ENCODE measurements at places on chromosomes 13 and 19. TPM values are rescaled to one million over a fixed set of nuclear protein-coding genes. Genes with fewer than 3 reads are reported as not detected.

ZNF582 gene
- 2.1 TPM for total RNA-seq

ZNF560 gene
- total RNA-seq = not detected

AMER2 gene
- not detected for total RNA-seq

GRCh38 chr19:14112051-14112808 lies 5.3 kb downstream of the PRKACA start:
- no peak for DNase-seq

- DNase-seq = no peak
These were observed 234.9 kb upstream of the STARD13 start for GRCh38 chr13:33520468-33520839.

DNA sequence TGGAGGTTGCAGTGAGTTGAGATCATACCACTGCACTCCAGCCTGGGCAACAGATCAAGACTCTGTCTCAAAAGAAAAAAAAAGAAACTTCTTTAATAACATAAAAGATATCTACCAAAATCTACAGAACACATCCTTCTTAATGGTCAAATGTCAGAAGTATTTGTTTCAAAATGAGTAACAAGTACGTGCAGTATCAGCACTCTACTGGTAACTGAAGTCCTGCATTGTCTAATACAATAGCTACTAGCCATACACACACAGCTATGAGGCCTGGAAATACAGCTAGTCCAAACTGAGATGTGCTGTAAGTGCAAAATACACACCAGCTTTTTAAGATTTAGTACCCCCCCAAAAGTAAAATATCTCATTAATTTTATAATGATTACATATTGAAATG lies 88.1 kb downstream of the TSC22D1 start:
- DNase-seq = no peak

GRCh38 chr19:3649888-3650287 lies 23.3 kb upstream of the CACTIN start:
- DNase-seq = no peak
